Activated B cell treated with CpG ODN at 0.5 μM for 24 hours (primary cell): ENCODE measurements at places on chromosomes 7 and 10.

- DNase-seq = no peak
Measured at GRCh38 chr7:116810267-116811116, 51.9 kb upstream of the CAPZA2 start.

DNA sequence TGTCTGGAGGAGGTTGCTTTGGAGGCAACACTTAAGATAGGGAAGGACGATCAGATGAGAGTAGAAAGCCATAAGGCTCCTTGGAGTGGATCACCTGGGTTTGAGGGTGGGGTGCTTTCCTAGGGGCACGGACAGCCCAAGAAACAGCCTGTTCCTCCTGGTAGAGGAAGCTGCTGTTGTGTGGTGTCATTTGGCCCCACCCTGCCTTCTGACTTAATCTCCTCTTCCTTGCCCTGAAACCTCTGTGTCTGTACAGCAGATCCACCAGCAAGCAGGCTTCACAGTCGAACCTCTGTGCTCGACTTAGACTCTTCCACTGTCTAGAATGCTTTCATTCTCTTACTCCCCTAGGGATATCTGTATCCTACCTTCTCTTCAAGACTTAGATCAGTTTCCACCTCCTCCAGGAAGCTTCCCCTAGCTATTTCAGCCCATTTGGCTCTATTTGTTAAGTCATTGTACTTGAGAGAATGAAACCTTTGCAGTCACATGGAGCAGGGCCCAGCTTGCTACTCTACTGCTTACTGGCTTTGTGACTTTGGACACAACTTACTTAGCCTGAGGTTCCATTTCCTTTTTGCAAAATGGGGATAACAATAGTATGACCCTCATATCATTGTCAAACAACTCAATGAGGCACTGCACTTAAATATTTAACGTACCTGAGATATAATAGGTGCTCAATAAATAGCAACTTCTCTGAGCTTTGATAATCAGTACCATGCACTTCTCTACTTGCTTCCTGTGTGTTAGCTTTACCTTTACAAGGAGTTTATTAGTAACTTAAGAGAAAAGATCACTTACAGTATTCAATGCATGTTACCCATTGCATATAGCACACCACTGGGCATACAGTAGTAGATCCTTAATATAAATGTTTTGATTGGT lies 5.0 kb downstream of the MXI1 start:
- no peak for DNase-seq

- DNase-seq = no peak
Measured at GRCh38 chr10:53434413-53434812, 661.8 kb upstream of the MBL2 start.

- DNase-seq = no peak
Measured at GRCh38 chr7:18653381-18654155, 158.0 kb downstream of the HDAC9 start.

DNA sequence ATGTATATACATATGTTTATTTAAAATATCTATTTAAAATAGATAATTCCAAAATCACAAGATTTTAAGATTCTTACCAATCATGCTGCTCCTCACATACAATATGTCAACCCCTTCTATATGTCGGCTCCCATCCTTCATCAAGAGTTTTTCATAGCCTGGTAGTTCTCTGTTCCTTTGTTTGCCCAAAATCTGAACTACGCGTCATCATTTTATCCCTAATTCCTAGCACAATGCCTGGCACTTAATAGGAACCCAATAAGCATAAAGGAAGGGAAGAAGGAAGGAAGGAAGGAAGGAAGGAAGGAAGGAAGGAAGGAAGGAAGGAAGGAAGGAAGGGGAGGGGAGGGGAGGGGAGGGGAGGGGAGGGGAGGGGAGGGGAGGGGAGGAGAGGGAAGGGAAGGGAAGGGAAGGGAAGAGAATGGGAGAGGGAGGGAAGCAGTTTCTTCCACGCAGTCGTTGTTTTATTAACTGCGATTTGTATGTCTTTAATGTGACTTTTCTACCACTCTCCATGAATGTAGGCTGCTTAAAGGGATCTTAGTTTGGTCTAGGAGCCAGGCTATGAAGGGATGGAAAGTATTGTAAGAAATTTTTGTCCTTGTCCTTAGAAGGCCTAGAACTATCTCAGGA lies 83.3 kb upstream of the PCGF5 start:
- DNase-seq = no peak

DNA sequence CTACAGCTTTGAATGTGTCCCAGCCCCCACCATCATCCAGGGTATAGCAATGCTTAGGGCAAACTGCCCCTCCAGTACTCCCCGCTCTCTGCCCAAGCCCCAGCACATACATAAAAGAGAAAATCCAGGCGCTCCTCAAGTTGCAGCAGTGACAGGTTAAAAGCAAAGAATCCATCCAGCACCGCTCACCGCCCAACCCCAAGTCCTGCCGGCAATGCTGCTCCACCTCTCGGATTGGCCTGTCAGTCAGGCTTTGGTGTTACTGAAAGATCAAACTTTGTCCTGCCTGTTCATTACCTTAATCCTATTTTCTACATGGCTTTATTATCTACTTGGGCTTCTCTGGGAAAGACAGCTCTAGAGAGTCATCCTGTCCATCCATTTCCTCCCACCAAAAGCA lies 31.9 kb downstream of the DPCD start:
- no peak for DNase-seq
